ENCODE measurements at places on chromosomes 3 and 15.

DNA sequence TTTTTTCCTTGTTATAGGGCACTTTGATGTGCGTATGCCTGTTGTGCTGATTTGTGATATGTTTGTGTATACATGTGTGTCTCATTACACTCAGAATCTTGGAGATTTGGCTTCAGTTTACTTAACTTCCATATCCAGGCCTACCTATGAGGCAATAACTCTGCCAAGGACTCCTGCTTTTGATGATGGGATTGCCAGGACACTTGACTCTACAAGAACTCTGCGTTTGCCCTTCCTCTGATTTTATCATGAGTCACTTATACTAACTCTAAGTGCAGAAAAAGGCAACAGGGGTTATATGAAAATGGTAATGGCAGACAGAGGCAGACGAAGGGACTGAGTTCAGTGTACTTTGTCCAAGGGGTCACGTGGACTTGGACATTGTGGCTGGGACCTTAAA, 33.6 kb downstream of the MCTP2 start:
- no peak for DNase-seq

- no peak for DNase-seq
Observed at GRCh38 chr15:73936181-73936580, 9.9 kb downstream of the LOXL1 start.

DNA sequence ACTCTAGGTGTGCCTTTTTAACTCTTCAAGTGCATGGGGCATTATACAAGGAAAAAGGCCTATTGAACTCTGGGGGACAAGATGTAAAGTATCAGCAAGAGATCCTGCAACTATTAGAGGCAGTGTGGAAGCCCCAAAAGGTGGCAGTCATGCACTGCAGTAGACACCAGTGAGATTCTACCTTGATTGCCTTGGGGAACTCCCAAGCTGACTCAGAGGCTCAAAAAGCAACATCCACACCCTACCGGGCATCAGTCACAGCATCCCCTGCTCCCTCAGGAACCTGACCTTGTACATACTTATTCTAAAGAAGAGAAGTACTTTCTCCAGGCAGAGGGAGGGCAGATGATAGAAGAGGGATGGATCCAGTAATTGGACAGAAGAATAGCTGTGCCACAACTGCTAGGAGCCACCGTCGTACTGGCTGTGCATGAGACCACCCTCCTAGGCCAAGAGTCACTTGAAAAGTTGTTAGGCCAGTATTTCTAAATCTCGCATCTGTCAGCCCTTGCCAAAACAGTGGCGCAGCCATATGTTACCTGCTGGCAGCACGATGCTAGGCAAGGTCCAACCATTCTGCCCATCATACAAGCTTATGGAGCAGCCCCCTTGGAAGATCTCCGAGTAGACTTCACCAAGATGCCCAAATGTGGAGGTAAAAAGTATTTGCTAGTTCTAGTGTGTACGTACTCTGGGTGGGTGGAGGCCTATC, 523.1 kb upstream of the FRG2C start:
- DNase-seq = no peak

- no peak for DNase-seq
Observed at GRCh38 chr3:69108811-69109210, 13.6 kb downstream of the LMOD3 start.

- no peak for DNase-seq
Observed at GRCh38 chr3:141255846-141256261, 24.2 kb downstream of the PXYLP1 start.

- no peak for DNase-seq
Observed at GRCh38 chr15:99429681-99430081, 136.1 kb upstream of the MEF2A start.

GRCh38 chr3:125061170-125061569, 5.4 kb upstream of the HEG1 start:
- no peak for DNase-seq

DNA sequence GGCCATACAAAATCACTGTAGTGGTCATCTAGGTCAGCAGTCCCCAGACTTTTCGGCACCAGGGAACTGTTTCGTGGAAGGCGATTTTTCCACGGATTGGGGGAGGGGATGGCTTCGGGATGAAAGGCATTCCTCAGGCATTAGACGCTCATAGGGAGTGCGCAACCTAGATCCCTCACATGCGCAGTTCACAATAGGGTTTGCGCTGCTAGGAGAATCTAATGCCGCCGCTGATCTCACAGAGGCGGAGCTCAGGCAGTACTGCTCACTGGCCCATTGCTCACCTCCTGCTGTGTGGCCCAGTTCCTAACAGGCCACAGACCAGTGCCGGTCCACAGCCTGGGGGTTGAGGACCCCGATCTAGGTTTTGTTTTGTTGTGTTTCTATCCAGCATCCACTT, 200.1 kb downstream of the SLC9A9 start:
- DNase-seq = no peak

DNA sequence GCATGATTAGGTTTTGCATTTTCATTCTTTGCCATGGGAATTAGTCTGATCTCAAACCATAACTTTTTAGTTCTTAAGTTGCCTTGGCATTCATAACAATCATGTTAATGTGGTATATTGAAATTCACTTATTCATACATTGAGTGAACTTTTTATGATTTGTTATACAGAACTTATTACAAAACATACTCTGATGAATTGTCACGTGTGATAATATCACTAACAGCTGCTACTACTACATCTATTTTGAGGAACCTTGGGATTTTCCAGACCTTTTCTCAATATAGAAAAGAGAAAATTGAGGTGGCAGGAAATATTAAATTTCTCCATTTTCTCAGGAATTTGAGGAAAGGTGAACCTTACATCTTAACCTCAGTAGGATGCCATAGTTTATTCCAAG, 9.2 kb downstream of the LXN start:
- DNase-seq = no peak

DNA sequence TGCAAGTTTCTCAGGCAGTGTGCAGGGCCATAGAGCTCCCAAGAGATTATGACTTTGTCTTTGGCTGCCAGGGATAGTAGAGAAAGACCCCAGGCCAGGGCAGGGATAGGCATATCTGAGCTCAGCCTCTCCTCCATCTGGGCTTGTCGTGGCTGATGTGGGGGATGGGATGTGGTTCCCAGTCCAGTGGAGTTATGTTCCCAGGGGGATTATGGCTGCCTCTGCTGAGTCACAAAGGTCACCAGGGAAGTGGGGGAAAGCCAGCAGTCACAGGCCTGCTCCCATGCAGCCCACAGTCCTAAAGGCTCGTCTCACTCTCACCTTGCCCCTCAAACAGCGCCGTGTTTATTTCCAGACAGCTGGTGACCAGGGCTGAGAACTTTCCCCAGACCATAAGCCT, 354.9 kb downstream of the SI start:
- no peak for DNase-seq

GRCh38 chr3:123788710-123789109, 95.4 kb downstream of the MYLK start:
- no peak for DNase-seq

GRCh38 chr3:183116025-183116614, 16.8 kb upstream of the MCCC1 start:
- DNase-seq = peak; percentile 6

DNA sequence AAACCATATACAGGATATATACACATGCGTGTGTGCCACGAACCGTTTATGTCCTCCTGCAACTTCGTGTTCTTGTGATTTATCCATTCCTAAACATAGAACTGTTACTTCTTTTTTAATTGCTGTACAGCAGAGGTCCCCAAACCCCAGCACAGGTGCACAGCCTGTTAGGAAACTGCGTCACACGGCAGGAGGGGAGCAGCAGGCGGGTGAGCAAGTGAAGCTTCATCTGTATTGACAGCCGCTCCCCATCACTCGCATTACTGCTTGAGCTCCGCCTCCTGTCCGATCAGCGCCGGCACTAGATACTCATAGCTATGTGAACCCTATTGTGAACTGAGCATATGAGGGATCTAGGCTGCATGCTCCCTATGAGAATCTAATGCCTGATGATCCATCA, 34.9 kb upstream of the NRROS start:
- no peak for DNase-seq

DNA sequence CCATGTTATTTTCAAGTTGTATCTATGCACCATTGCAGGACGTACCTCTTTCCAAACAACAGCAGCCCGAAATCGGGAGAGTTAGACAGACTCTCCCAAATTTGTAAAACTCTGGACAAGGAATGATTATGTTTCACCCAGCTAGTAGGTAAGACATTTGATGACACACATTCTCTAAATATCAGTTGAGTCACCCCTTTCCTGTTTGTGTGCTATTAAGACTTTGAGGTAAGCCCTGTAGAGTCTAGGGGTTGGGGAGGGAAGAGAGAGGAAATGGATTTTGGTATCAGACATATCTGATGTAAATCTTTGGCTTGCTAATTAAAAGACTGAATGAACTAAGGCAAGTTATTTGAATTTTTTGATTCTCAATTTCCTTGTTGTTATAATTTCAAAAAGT, 999.0 kb downstream of the TUSC7 start:
- DNase-seq = no peak

GRCh38 chr3:72891053-72891855, 3.4 kb downstream of the GXYLT2 start:
- DNase-seq = no peak

GRCh38 chr3:16999161-16999560, 114.4 kb downstream of the PLCL2 start:
- DNase-seq = no peak

GRCh38 chr3:52891615-52892081, 5.7 kb downstream of the STIMATE start:
- no peak for DNase-seq

DNA sequence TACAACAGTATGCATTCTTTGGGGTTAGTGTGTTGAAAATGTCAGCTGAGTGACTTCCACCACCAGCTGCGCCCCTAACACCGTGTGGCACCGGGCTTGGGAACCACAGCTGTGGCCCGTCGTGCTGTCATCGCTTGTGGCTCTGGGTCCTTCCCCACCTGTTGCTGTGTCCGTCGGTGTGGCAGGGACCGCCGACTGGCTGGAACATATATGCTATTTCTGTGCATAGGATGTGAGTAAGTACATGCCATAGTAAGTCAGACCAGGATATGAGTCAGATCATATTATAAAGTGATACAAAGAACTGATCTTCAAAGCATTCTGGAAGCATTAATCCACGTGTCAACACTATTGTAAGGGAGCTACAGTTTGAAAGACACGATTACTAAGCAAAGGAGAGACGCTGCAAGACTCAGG, 31.9 kb downstream of the EHD4 start:
- no peak for DNase-seq

DNA sequence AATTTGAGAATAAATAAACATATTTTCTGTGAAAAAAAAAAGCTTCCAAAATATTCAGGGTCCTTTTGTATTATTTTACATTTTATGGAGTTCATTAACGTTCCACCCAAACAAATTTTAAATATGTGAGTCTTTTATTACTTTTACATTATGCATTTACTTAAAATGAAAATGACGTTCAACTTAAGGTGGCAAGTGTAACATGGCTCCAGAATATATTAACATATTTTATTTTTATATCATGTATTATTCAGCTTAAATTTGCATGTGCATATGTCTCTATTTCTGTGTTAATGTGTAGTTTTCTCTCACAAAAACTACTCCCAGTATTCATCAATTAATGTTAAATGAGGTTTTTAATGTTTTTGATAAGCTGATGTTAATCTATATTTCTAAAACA, 243.6 kb upstream of the CNTN3 start:
- DNase-seq = no peak

GRCh38 chr15:69743091-69743490, 290.5 kb downstream of the RPLP1 start:
- DNase-seq = no peak

DNA sequence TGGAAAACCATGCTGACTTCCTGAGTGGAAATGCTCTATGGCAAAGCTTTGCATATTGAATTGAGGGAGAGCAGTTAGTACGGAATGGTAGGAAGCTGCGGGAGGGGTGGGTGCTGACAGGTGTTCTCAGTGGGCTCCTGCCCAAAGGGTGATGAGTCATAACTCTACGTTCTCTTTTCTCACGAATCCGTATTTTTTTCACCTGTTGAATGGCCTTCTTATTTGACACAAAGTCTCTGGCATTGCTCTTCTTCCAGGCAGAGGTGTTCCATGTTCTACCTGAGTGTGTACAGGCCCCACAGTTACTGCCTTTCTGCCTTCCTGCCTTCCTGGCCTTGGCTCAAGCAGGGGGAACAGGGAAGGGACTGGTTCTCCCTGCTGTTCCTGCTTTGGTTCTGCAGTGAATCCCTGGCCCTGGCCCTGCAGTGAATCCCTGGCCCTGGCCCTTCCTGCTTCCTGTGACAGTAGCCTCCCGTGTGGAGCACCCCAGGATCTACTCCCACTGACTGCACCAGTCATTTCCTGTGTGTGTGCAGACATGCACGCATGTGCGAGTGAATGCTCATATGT, 31.9 kb downstream of the TRAK1 start:
- no peak for DNase-seq
